Activated T-cell treated with anti-CD3 and anti-CD28 coated beads, Interleukin-2, amount 50 U/mL, for 72 hours (primary cell): ENCODE measurements at places on chromosomes 7 and 10. TPM values are rescaled to one million over a fixed set of nuclear protein-coding genes. Genes with fewer than 3 reads are reported as not detected.

Gene CFAP69
- 0.79 TPM for total RNA-seq

Gene PDZD7
- total RNA-seq, result 0.12 TPM

Gene HOXA4
- 0.79 TPM for total RNA-seq

Gene MYH16
- not detected for total RNA-seq

Gene CALD1
- total RNA-seq, result 20.0 TPM

Gene CNPY1
- not detected for total RNA-seq

Gene SLC16A12
- total RNA-seq, result not detected

DNA sequence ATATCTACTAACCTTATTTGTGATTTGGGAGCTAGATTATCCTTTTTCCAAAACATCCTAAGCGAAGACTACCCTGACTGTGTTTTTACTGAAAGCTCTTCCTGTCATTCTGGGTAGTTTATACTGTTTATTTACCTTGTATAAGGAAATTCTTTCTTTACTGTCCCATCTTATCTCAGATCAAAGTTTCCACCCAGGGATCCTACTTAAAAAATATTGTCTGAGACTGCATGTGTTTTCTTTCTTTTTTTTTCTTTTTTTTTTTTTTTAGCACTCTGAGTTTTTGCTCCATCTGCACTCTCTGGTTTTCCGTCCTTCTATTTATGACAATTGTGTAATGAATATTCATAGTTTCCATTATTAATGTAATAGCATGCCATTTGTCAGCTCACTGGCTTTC is 26.5 kb downstream of the CDK14 start:
- peaks cover 9% of the 10 kb centered on the region for H3K4me1 ChIP-seq
- DNase-seq, result no peak
- no peak overlapping the region for H3K27ac ChIP-seq
- H3K36me3 ChIP-seq, result no peaks in the 10 kb centered on the region
- peaks cover 14% of the 10 kb centered on the region for H3K27me3 ChIP-seq

- no peak for DNase-seq
- peaks cover 41% of the 10 kb centered on the region for H3K27me3 ChIP-seq
- no peak overlapping the region for H3K4me3 ChIP-seq
- no peaks in the 10 kb centered on the region for H3K36me3 ChIP-seq
Observed at GRCh38 chr10:3476640-3477448, 304.3 kb upstream of the PITRM1 start.

GRCh38 chr10:84026821-84027257 is 112.5 kb upstream of the GHITM start:
- DNase-seq, result peak; percentile 2
- H3K4me1 ChIP-seq, result no peaks in the 10 kb centered on the region
- no peaks in the 10 kb centered on the region for H3K27me3 ChIP-seq
- H3K27ac ChIP-seq, result no peak overlapping the region
- H3K36me3 ChIP-seq, result no peaks in the 10 kb centered on the region
- H3K4me3 ChIP-seq, result no peak overlapping the region

GRCh38 chr7:139901056-139901795 is 72.2 kb downstream of the TBXAS1 start:
- no peaks in the 10 kb centered on the region for H3K27me3 ChIP-seq
- DNase-seq, result no peak

DNA sequence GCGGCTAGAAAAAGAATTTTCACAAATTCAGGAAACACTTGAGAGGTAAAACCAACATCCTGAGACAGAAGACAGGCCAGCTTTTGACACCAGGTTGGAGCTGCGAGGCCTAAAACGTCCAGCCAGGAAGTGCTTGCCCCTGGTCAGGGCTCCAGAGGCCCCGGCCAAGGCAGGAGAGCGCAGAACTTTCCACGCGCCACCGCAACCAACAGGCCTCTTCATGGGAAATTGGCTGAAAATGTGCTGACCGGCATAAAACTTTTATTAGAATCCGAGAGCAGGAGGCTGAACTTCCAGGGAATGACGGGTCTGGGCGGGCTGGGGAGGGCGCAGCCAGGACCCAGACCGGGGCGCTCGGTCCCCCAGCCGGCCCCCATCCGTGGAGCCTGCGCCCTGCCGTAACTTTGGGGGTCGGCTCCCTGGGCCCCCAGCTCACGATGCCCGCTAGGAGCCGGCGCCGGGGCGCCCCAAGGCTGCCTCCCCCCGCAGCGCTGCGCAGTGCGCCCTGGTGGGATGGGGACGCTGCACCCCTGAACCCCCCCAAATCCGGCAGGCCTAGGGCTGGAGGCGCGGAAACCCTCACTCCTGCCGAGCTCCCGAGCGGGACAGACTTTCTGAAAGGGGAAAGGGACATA is 414.0 kb upstream of the MKI67 start:
- no peak overlapping the region for H3K4me3 ChIP-seq
- peaks cover 35% of the 10 kb centered on the region for H3K27me3 ChIP-seq
- no peaks in the 10 kb centered on the region for H3K36me3 ChIP-seq
- no peaks in the 10 kb centered on the region for H3K4me1 ChIP-seq
- no peak for DNase-seq

- H3K4me1 ChIP-seq, result peaks cover 6% of the 10 kb centered on the region
- DNase-seq, result no peak
- H3K36me3 ChIP-seq, result peaks cover 2% of the 10 kb centered on the region
- no peak overlapping the region for H3K4me3 ChIP-seq
- H3K27me3 ChIP-seq, result no peaks in the 10 kb centered on the region
Observed at GRCh38 chr10:125802131-125802530, 20.9 kb downstream of the UROS start.

- no peak for DNase-seq
- H3K4me3 ChIP-seq, result no peak overlapping the region
- no peaks in the 10 kb centered on the region for H3K27me3 ChIP-seq
Observed at GRCh38 chr7:105250706-105251105, 138.0 kb downstream of the SRPK2 start.

DNA sequence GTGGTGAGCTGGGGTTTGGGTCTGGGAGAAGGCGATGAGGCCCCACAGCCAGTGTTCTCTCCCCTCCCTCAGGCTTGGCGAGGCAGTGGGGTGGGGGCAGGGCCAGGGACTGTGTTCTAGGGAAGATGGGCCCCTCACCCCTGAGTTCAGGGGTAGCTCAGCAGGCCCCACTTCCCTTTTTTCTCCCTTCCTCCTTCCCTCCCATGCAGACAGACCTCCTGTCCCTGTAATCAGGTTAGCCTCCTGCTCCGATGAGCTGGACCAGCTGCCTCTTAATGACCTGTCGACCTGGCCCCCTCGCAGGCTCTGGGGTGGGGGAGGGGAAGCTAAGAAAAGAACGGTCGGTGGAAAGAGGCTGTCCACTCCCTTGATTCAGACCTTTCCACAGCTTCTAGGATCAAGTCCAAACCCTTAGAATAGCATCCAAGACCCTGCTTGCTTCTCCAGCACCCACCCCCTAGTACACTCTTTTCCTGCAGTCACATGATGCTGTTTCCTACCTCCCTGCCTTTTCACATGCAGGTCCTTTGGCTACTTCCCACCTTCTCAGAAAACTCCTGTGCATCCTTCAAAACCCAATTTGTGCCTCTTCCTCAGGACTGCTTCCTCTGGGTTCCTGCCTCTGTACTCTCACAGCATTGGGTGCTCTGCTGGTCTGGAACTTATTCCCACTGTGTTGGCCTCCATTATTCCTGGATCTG is 64.1 kb downstream of the ZMIZ1 start:
- peaks cover 26% of the 10 kb centered on the region for H3K4me1 ChIP-seq
- no peak overlapping the region for H3K27ac ChIP-seq
- DNase-seq, result no peak
- no peaks in the 10 kb centered on the region for H3K27me3 ChIP-seq
- no peaks in the 10 kb centered on the region for H3K36me3 ChIP-seq

DNA sequence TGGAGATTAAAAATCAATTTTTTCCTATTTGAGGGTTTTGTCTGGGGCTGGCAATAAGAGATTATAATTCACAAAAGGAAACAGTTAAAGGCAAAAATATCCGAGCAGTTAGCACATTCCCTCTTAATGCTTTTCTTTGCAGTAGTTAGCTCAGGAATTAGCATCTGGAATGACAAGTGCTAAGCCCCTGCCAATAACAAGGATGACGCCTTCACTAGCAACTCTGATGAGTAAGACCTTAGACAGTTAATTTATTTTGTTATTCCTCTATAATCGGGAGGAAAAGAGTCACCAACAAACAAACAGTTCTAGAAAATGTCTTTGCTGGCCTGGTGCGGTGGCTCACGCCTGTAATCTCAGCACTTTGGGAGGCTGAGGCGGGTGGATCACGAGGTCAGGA is 151.3 kb downstream of the TRIL start:
- no peak for DNase-seq
- H3K27me3 ChIP-seq, result peaks cover 22% of the 10 kb centered on the region

DNA sequence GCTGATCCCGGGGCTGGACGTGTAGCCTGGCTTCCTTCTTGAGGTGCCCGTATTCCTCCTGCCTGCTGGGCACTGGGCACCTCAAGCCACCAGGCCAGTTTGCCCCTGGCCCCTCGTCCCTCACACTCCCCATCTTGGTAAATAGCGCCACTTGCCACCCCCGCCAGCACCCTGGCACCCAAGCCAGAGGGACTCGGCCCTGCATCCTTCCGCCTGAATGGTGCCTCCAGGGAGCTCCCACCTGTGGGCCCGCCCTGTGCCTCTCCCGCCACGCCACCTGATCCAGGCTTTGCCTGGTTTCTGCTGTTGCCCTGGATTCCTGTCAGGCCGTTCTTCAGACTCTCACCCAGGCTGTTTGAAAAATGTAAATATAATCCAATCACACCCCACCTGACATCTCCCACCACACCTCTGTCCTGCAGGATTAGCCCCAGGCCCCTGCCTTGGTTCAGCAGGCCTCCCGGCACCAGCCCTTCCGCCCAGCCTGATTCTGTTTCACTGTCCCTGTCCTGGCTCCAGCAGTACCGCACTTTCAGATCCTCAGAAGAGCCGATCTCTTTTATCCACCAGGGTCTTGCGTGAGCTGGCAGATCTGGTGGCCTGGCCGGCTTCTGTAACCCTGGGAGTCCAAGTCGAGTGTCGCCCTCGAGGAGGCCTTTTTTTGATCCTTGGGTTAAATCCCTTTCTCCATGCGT is 33.8 kb downstream of the WIPI2 start:
- peaks cover 10% of the 10 kb centered on the region for H3K36me3 ChIP-seq
- DNase-seq, result no peak
- no peak overlapping the region for H3K4me3 ChIP-seq
- no peak overlapping the region for H3K27ac ChIP-seq

- DNase-seq, result no peak
- peaks cover 17% of the 10 kb centered on the region for H3K36me3 ChIP-seq
Observed at GRCh38 chr10:30432622-30433305, 1.2 kb upstream of the MAP3K8 start.
